ENCODE measurements at places on chromosomes 5 and 9.

DNA sequence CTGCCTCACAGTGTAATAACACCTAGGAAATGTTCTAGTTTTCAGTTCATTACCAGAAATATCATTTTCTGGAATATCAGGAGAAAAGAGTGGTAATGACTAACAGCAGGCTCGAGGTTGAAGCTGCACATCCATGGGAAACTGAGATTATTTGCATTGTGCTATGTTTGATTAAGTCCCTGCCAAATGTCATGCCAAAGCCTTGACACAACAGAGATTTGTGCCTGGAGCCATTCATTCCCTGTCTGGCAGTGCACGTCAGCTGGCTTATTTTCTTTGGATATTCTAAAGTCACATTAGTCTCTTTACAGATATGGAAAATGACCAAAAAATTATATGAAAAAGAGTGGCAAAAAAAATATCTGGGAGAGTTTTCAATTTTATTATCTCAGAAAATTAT lies 848.0 kb downstream of the PTPRD start:
- DNase-seq, result no peak

- DNase-seq, result no peak
Measured at GRCh38 chr5:126848253-126848652, 71.3 kb downstream of the LMNB1 start.

DNA sequence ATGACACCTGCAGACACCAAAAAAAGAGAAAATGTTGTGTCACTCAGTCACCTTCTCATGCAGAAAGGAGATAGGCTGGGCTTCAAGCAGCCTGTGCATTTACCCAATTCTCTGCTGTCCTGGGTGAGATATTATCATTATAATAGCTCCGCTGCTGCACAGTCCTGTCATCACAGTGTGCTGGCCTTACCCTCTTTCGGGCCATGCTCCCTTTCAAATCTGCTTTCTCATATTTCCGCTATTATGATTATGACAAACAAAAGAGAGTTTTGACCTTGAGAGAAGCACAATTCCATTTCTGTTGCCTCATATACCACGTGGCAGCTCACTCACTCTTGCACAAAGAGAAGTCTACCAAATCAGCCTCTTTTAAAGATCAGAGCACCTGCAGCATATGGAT lies 1350.1 kb upstream of the ACO1 start:
- DNase-seq, result no peak

DNA sequence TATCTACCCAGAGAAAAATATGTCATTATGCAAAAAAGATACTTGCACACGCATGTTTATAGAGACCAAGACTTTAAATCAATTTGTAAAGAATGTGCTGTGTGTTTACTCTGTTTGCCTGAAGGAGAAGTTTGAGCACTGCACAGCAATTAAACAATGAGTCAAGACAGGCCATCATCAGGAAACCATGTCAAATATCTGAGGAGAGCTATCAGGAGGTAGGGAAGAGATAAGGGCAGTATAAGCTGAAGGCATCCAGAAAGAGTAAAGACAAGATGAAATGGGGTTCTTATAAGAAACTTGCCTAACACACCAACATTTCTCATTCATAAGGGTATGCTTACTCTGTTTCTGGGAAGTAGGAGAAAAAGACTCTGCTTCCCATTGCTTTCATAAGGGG lies 405.8 kb upstream of the PTGER4 start:
- no peak for DNase-seq
